ENCODE measurements at places on chromosomes 2 and 18.

GRCh38 chr2:74290466-74291217 lies 52.6 kb downstream of the SLC4A5 start:
- DNase-seq, result peak; percentile 87

DNA sequence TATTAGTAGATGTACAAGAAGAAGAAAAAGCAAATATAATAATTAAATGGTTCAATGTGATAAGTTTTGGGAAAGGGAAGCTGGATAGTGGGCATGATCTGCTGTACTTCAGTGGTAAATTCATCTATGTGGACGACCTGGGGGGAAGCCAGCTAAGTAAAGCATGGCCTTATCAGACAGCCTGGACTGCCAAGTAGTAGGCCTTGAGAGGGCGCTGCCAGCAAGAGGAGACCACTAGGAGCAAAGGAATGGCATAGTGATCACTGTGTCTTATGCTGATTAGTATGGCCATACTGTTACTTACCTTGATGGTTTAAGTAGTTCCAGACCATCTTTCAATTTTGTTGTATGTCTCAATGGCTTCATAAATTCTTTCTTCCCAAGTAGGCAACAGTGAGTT lies 287.6 kb downstream of the SETBP1 start:
- no peak for DNase-seq

DNA sequence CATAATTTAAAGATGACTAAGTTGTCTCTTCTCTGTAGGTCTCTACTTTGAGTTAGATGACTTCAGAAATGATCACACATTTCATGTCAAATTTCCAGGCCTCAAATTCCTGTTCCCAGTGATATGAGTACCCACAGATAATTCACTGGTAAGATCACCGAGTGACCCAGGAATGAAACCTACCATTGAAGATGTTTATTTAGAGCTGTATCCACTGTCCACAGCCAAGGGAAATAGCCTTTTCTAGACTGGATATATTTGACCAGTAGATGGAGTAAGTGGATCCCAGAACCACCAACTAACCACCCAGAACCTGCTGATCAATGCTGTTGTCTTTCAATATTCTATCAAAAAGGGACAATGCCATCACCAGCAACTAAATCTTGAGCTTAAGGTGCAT lies 238.8 kb downstream of the SLC8A1 start:
- no peak for DNase-seq

GRCh38 chr18:78607784-78608183 lies 371.8 kb upstream of the SALL3 start:
- no peak for DNase-seq

DNA sequence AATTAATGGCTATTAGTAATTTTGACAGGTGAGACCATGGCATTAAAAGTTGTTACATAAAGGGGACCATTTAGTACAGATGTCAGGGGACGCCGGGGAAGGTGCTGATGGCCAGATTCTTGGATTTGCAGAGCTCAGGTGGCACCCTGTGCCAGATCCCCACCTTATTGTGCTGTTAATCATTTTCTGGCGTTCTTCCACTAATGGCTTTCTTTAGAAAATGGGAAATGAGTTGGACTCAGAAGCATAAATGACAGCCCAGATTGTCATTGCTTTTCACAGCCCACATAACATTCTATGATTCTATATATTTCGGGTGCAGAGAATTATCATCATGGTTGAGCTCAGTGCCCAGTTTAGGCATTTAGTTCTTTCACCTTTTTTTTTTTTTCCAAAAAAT lies 257.2 kb upstream of the TCF4 start:
- no peak for DNase-seq

- no peak for DNase-seq
These were observed 100.3 kb downstream of the TTC32 start for GRCh38 chr2:19801367-19802080.

- DNase-seq, result no peak
These were observed 105.0 kb upstream of the FSIP2 start for GRCh38 chr2:185633621-185634020.

- DNase-seq, result no peak
These were observed 134.9 kb downstream of the NDUFA10 start for GRCh38 chr2:239890206-239890746.

DNA sequence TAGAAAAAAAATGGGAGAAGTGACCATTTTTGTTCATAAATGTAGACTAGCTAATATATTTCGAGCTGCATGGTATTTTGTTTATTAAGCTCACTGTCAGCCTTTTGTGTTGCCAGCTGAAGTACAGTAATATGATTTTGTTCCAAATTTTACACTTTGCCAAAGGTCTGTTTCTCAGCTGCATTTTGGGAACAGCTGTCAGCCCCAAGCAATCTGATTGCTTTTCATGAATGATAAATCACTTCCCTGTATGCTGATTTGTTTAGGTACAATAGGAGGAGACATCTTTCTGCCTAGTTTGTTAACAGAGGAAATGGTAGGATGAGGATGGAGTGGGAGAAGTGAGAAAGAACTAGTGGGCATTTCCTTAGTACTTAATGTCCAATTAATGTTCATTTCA lies 79.3 kb downstream of the NABP1 start:
- DNase-seq, result no peak

- DNase-seq, result no peak
These were observed 23.2 kb downstream of the CENPO start for GRCh38 chr2:24816404-24816803.

Measured in OCI-LY7 (cell line).